ENCODE measurements at places on chromosomes 4 and X. TPM values are rescaled to one million over a fixed set of nuclear protein-coding genes. Genes with fewer than 3 reads are reported as not detected.

The TMEM185A gene
- total RNA-seq, result 28.5 TPM

DNA sequence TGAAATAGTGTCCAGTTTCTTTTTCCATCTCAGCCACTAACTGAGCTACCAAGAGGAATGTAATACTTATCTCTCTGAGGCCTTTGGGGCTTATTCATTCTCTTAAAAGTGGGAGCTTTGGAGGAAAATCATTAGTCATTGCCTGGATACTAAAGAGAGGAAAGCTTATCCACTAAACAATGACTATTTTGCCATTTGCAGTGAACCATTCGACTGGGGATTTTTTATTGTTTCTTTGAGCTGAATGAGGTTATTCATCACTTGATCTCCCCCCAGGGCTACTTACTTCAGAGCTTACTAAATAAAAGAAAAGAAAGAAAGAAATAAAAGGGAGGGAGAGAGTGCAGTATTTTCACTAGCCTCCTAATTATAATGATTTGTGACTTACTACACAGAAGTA is 1329.5 kb upstream of the TENM3 start:
- peak overlapping the region; percentile 21 for H3K4me3 ChIP-seq
- no peaks in the 10 kb centered on the region for H3K36me3 ChIP-seq
- no peaks in the 10 kb centered on the region for H3K4me1 ChIP-seq
- DNase-seq, result no peak

GRCh38 chr4:110058677-110059076 is 139.7 kb downstream of the ELOVL6 start:
- H3K27ac ChIP-seq, result no peak overlapping the region
- peaks cover 8% of the 10 kb centered on the region for H3K4me1 ChIP-seq
- H3K4me3 ChIP-seq, result no peak overlapping the region
- DNase-seq, result no peak

DNA sequence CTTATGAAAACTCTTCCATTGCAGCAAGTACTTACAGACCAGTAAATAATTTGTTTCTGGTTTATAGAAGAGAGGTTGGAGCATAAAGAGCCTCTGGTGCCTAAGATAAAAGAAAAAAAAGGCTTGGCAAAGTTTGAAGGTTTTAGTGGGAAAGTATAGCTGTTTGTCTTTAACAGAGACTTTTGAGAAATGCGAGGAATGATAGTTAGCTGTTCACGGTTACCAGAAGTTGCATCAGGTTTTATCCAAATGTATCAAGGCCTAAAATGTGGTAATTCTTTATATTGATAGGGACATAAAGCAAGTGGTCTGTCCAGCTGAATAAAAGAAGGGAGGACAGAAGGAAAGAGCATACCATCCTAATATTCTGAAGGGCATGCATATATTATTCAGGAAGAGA is 29.3 kb downstream of the RAP1GDS1 start:
- H3K4me3 ChIP-seq, result no peak overlapping the region
- DNase-seq, result no peak
- H3K27ac ChIP-seq, result peak overlapping the region; percentile 3
- peaks cover 10% of the 10 kb centered on the region for H3K36me3 ChIP-seq
- H3K27me3 ChIP-seq, result no peaks in the 10 kb centered on the region

The GSPT2 gene
- total RNA-seq, result 22.2 TPM

- DNase-seq, result no peak
- H3K4me1 ChIP-seq, result no peaks in the 10 kb centered on the region
- H3K4me3 ChIP-seq, result no peak overlapping the region
- no peak overlapping the region for H3K27ac ChIP-seq
These were observed 38.3 kb upstream of the MMAA start for GRCh38 chr4:145580906-145581305.

DNA sequence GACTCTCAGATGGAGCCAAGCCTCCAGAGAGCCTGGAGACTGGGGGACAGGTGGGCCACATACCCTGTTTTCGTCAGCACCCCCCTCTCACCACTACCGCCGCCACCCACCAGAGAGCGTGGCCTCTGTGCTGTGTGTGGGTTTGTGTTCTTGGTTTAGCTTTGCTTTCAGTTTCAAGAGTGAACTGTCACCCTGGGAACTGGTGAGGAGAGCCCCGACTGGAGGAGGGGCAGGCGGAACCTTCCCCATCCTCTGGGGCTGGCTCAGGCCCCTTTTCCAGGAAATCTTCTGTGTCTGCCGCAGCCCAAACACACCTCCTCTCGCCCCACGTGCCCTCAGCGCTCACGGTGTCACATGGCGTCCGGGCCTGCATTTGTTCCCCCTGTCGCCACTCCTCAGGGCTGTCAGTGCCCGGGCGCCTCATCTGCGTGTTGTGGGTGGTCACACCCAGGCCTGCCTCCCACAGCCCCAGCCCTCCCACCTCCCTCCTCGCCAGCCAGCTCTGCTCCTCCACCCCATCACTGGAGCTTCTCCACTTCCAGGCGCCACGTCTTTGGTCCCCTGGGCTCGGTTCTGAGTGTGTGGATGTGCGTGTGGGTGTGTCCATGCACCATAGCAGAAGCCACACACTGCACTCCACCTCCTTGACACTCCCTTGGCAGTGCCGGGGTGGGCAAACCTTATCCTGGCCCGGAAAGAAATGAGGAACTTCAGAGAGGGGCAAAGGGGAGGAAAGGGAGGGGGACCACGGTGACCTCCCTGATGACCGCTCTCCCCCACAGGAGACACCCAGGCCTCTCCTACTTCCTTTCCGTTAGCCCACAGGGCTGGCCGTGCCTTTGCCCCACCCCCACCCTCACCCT is 27.8 kb downstream of the ELF4 start:
- no peak for DNase-seq
- no peaks in the 10 kb centered on the region for H3K36me3 ChIP-seq
- peaks cover 4% of the 10 kb centered on the region for H3K4me1 ChIP-seq
- no peaks in the 10 kb centered on the region for H3K27me3 ChIP-seq
- H3K4me3 ChIP-seq, result no peak overlapping the region

DNA sequence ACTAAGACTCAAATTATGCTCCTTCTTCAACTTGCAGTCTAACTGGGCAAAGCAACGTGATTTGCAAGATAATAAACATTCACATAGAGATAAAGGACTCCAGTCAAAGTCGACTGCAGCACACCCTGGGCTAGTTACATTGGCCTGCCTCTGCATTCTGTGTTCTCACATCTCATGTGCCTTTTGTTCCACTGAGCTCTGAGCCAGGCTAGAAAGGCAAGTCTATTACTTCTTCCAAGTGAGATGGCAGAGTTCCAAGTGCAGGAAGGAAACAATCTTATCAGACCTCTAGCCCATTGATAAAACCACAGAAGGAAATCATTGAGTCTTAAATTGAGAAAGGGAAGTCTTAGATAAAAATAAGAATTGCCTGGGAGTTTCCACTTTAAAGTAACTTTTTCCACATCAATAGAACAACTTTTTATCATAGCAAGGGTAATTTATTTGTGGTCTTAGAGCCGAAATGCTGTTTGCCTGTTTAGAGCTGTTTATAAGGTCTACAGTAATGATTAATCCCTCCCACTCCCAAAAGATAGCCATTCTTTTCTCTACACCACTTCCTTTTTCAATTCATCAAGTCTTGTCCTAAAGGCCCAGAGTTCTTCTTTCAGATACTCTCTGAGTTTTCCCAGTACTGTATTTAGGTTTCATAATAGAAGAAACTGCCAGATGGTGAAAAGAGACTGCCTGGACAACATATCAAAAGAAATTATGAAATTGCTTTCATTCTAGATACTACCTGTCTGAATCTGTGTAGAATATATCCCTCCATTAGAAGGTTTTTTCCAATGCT is 200.2 kb downstream of the GUCY2F start:
- H3K4me3 ChIP-seq, result no peak overlapping the region
- no peak for DNase-seq
- no peaks in the 10 kb centered on the region for H3K36me3 ChIP-seq
- peak overlapping the region; percentile 54 for H3K27ac ChIP-seq

The GLRA2 gene
- total RNA-seq, result 1.3 TPM

The PAGE1 gene
- not detected for total RNA-seq

The BTK gene
- not detected for total RNA-seq

- no peaks in the 10 kb centered on the region for H3K36me3 ChIP-seq
- no peaks in the 10 kb centered on the region for H3K4me1 ChIP-seq
- H3K4me3 ChIP-seq, result no peak overlapping the region
- H3K27me3 ChIP-seq, result no peaks in the 10 kb centered on the region
These were observed 154.3 kb upstream of the EDNRA start for GRCh38 chr4:147326591-147326990.

The ETDB gene
- total RNA-seq, result not detected

DNA sequence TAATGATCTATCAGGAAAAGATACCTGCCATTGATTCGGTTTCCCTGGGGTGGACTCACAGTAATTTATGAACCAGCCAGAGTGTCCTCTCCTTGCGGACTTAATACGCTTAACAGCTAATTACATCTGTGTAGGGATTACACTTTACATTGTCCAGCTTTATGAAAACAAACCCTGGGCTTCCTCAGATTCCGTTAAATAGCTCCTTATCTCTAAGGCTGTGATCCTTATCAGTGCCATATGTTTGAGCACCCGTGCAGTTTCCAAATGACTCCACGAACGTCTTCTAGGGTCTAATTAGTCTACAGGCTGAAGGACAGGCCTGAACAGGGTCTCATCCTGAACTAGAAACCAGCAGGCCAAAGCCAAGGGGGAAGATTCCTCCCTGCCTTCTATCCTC is 56.9 kb downstream of the KDR start:
- no peak overlapping the region for H3K4me3 ChIP-seq
- no peaks in the 10 kb centered on the region for H3K4me1 ChIP-seq
- H3K27me3 ChIP-seq, result no peaks in the 10 kb centered on the region
- no peaks in the 10 kb centered on the region for H3K36me3 ChIP-seq
- no peak for DNase-seq

DNA sequence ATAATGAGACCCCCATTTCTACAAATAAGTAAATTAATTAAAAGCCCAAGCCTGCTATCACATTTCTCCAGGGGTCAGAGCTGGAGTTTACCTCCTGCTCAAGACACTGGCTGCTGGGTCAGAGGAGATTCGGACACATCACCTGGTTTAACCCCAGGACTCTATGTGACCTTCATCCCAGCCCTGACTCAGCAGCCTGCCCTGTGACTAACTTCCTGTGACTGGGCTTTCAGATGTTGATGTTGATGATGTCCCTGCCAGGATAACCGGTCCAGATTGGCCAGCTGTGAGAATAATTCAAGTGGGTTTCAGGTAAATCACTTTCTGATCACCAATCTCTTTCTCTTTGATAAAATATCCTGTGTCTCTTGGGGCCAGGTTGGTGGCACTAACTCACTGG is 102.4 kb upstream of the MAML3 start:
- DNase-seq, result no peak
- H3K36me3 ChIP-seq, result no peaks in the 10 kb centered on the region
- H3K27me3 ChIP-seq, result no peaks in the 10 kb centered on the region
- H3K4me3 ChIP-seq, result no peak overlapping the region
- H3K27ac ChIP-seq, result no peak overlapping the region
- peaks cover 35% of the 10 kb centered on the region for H3K4me1 ChIP-seq

- H3K36me3 ChIP-seq, result no peaks in the 10 kb centered on the region
- no peak overlapping the region for H3K27ac ChIP-seq
- no peak for DNase-seq
- H3K4me1 ChIP-seq, result peaks cover 46% of the 10 kb centered on the region
- H3K27me3 ChIP-seq, result peaks cover 100% of the 10 kb centered on the region
- peak overlapping the region; percentile 62 for H3K4me3 ChIP-seq
These were observed 4.7 kb upstream of the GSX2 start for GRCh38 chr4:54095110-54095825.

- no peak overlapping the region for H3K27ac ChIP-seq
- peaks cover 3% of the 10 kb centered on the region for H3K36me3 ChIP-seq
- H3K27me3 ChIP-seq, result no peaks in the 10 kb centered on the region
These were observed 58.9 kb downstream of the PLAC1 start for GRCh38 chrX:134599184-134599914.

The RHOXF2 gene
- not detected for total RNA-seq

GRCh38 chrX:85620466-85620865 is 241.0 kb upstream of the POF1B start:
- H3K27me3 ChIP-seq, result no peaks in the 10 kb centered on the region
- no peak overlapping the region for H3K4me3 ChIP-seq
- no peak overlapping the region for H3K27ac ChIP-seq
- no peaks in the 10 kb centered on the region for H3K4me1 ChIP-seq

The ZFP42 gene
- 0.77 TPM for total RNA-seq

- DNase-seq, result no peak
- H3K27ac ChIP-seq, result no peak overlapping the region
- no peaks in the 10 kb centered on the region for H3K27me3 ChIP-seq
- H3K4me1 ChIP-seq, result peaks cover 25% of the 10 kb centered on the region
These were observed 70.7 kb downstream of the ANKRD50 start for GRCh38 chr4:124641715-124642381.

GRCh38 chr4:62644372-62644771 is 1444.2 kb downstream of the ADGRL3 start:
- no peak overlapping the region for H3K27ac ChIP-seq
- no peaks in the 10 kb centered on the region for H3K27me3 ChIP-seq
- no peaks in the 10 kb centered on the region for H3K36me3 ChIP-seq
- DNase-seq, result no peak

The ZNF630 gene
- total RNA-seq, result 2.1 TPM

The COX7B2 gene
- total RNA-seq, result not detected

The BCOR gene
- 41.1 TPM for total RNA-seq

GRCh38 chr4:53365121-53365485 is 758 bp downstream of the SCFD2 start:
- H3K27me3 ChIP-seq, result peaks cover 34% of the 10 kb centered on the region
- H3K4me3 ChIP-seq, result peak overlapping the region; percentile 95
- DNase-seq, result no peak
- no peaks in the 10 kb centered on the region for H3K36me3 ChIP-seq
- H3K4me1 ChIP-seq, result peaks cover 45% of the 10 kb centered on the region
- H3K27ac ChIP-seq, result no peak overlapping the region

DNA sequence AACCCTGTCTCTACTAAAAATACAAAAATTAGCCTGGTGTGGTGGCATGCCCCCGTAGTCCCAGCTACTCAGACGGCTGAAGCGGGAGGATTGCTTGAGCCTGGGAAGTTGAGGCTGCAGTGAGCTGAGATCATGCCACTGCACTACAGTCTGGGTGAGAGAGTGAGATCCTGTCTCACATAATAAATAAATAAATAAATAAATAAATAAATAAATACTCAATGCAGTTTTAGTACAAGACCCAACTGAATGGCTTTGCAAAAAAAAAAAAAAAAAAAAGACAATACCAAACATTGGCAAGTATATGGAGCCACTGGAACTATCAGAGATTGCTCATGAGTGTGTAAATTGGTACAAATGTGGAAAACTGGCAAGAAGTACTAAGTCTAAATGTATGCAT is 3.3 kb upstream of the CYP4V2 start:
- H3K4me3 ChIP-seq, result no peak overlapping the region
- H3K27me3 ChIP-seq, result no peaks in the 10 kb centered on the region
- peaks cover 26% of the 10 kb centered on the region for H3K4me1 ChIP-seq
- H3K27ac ChIP-seq, result no peak overlapping the region
- no peak for DNase-seq

The GBA3 gene
- total RNA-seq, result not detected

DNA sequence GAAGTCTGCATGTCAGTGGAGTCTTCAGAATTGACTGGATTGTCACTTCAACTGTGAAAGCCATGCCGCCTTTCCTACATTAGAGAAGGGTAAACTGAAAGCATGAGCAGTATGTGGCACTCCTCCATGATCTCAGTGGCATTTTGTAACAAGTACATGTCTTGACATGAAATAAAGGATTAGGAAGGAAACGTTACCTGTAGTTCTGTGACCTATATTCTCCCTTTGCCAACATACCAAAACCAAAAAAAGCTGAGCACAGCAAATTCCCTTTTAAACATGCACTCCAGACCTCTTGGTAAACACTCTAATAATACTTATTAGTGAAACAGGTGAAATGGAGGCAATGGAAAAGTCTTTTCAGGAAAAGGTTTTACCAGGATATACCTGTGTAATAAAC is 344.2 kb downstream of the GRIA2 start:
- no peak overlapping the region for H3K4me3 ChIP-seq
- H3K27me3 ChIP-seq, result no peaks in the 10 kb centered on the region
- DNase-seq, result no peak
- no peak overlapping the region for H3K27ac ChIP-seq
